ENCODE measurements at places on chromosomes 2 and 18. TPM values are rescaled to one million over a fixed set of nuclear protein-coding genes. Genes with fewer than 3 reads are reported as not detected.

GRCh38 chr18:59918997-59919396, 19.2 kb downstream of the PMAIP1 start:
- no peak for DNase-seq

DNA sequence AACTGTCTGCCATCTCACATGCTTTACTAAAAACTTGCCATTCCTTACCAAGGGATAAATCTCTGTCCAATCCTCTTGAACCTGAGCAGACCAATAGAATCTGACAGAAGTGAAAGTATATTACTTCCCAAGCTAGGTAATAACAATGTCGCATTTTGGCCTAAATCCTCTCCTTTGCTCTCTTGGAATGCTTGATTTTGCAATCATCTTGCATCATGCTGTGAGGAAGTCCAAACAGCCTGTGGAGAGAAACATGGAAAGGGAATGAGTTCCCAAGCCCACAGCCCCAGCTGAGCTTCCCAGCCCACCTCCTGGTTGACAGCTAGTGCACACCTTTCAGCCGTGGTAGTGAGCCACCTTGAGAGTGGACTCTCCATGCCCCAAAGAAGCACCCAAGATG, 540.6 kb downstream of the STK39 start:
- DNase-seq, result no peak

Gene GALNT14
- total RNA-seq, result 12.7 TPM

DNA sequence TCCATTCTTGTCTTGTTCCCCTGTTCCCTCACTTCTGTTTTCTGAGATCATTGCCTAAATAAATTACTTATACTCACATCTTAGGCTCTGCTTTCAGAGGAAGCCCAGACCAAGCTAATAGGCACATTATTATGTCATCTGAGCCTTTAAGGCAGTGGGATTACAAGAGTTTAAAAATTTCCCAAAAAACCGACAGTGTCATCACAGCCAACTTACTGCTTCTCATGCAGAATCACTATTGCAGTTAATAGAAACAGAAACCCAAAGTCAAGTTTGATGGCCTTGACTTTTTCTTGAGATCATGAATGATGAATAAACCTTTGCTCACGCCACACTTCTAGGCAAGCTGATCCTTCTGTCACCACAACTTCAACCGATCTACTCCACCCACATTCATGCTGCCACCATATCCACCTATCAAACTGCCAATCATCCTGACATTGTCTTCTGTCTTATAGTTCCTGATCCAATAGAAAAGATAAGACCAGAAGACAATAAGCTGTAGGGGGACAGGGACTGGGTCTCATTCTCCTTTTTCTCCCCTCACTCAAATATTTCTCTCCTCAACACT, 142.7 kb upstream of the CREB1 start:
- no peak for DNase-seq

DNA sequence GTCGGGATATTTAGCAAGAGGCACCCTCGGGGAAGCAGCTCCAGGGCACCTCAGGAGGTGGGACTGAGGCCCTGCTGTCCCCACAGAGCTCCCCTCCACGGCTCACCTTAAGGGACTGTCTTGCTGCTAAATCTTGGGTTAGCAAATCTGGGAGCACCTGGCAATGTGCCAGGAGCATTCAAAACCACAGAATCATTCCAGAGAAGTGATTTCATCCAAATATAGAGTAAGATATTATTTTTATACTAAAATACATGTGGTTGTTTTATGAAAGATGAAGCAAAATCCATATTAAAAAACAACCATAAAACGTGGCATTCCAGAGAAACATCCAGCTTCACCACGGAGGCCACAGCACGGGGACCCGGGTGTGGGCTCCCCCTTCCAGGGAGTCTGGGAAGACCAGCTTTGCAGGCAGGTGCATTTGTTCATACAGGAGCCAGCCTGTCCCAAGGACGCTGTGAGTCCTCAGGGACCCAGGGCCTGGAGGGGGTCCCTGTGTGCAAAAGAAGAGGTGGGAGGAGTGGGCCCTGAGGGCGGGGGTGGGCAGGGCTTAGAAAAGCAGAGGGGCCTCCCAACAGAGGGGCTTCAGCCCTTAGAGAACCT, 16.3 kb downstream of the HS1BP3 start:
- DNase-seq, result peak; percentile 60

Gene PAX8
- total RNA-seq, result 13.7 TPM

GRCh38 chr2:237198164-237198855, 112.6 kb downstream of the COPS8 start:
- no peak for DNase-seq

DNA sequence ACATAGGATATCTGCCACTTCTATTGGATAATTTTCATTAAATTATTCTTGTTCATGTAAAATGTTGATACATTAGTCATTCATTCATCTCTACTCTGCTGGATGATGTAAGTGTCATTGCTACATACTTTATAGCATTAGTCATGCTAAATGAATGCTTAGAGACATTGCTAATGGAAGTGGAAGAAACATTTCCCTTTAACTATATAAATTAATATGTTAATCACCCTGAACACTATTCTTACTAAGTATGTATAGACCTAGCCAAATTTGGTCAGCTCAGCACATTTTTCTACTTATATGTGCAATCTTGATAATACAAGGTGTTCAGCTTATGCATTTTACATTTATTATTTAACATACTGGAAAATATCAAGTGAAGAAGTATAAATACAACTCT, 160.2 kb downstream of the DPP4 start:
- peak; percentile 66 for DNase-seq

DNA sequence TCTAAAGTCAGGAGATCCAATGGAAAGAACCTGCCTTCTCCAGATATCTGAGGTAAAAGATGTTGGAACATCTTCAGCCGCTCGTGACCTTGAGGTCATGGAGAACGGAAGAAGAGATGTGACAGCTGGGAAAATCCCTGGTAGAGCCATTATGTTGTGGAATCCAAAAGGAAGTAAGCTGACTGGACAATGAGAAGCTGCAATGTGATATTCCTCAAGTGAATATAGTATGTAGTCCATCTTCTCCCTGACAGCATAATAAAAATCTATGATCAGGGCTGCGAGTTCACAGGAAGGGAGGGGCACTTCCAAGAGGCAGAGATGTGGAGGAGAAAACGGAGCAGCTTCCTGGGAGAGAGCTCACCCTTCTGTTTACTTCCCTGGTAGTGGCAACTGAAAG, 201.0 kb upstream of the SP5 start:
- DNase-seq, result no peak

Gene NLRC4
- total RNA-seq, result not detected

Gene DNAJC27
- total RNA-seq, result 5.0 TPM
